ENCODE measurements at places on chromosomes 1 and 21. TPM values are rescaled to one million over a fixed set of nuclear protein-coding genes. Genes with fewer than 3 reads are reported as not detected.

The TRAF3IP3 gene
- not detected for total RNA-seq

The FCRL1 gene
- total RNA-seq = not detected

The OR2T11 gene
- not detected for total RNA-seq

The HLX gene
- 15.4 TPM for total RNA-seq

The KRTAP12-2 gene
- total RNA-seq = not detected
